ENCODE measurements at places on chromosomes 11 and 22.

GRCh38 chr11:92601048-92601447, 368.4 kb upstream of the MTNR1B start:
- no peak for DNase-seq

- peak; percentile 40 for DNase-seq
These were observed 672 bp downstream of the RTL6 start for GRCh38 chr22:44497218-44497904.

DNA sequence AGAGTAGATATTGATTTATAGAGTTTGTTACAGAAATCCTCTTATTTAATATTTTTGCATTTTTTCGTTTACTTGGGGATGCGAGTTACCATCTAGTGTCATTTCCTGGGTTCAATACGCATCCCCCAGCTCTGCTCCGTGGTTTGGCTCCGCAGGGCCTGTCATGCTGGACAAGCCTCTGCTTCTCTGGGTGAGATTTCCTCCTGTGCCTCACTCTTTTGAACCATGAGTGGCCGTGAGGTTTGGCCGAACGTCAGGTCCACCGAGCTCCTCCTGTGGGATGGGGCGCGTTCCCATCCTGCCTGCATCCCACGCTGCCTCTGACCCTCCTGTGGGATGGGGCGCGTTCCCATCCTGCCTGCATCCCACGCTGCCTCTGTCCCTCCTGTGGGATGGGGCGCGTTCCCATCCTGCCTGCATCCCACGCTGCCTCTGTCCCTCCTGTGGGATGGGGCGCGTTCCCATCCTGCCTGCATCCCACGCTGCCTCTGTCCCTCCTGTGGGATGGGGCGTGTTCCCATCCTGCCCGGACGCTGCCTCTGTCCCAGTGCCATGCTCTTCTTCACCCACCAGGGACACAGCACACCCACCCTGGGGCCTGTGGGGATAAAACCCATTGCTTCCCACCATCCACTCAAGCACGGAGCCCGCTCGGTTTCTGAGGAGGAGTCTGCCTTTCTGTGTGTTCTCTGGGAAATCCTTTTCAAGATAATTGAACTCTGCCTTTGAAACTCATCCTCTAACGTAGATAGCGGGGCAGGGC, 506.8 kb downstream of the BRD1 start:
- DNase-seq = no peak

- DNase-seq = no peak
These were observed 102.1 kb downstream of the RASSF10 start for GRCh38 chr11:13110929-13111812.

GRCh38 chr11:61910187-61911127, 6.9 kb downstream of the RAB3IL1 start:
- no peak for DNase-seq
